Activated CD4-positive, alpha-beta T cell treated with anti-CD3 and anti-CD28 coated beads, Interleukin-2, Interleukin-6, amounts not matched to agents 100 ng/mL and 50 ng/mL, durations not matched to agents 16 hours and 8 hours (primary cell): ENCODE measurements at places on chromosomes 13 and 19.
A peak's percentile ranks its signal among the peaks of the same experiment; 100 is the strongest.

DNA sequence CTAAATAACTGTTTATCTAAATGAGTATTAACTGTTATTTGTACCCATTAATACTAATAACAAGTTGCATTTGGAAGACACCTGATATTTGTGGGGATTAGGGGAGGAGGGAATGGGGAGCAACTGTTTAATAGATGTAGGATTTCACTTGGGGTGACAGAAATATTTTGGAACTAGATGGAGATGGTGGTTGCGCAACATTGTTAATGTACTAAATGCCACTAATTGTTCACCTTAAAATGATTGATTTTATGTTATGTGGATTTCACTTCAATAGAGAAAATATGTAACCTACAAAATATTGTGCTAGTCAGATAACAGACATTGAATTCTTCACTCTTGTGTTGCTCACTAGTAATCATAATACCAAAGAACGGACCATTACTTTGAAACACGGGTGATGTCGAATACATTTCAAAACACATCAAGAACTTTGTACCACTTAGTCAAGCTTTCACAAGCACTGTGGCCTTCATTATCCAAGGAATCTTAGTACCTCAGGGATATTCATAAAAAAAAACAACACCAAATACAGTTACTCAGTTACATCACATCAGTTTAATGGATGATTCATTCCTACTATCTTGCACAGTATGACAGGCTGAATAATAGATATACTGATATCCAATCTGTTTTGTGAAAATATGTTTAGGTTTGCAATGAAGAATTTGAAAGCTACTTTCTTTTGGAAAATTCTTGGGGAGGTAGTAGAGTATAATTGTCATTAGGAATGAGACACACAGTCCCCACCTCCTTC lies 721.8 kb downstream of the PCDH9 start:
- DNase-seq = no peak

GRCh38 chr19:33612928-33613619 lies 8.7 kb upstream of the CHST8 start:
- no peak for DNase-seq

- DNase-seq = no peak
Observed at GRCh38 chr19:47363758-47364531, 14.8 kb downstream of the DHX34 start.

DNA sequence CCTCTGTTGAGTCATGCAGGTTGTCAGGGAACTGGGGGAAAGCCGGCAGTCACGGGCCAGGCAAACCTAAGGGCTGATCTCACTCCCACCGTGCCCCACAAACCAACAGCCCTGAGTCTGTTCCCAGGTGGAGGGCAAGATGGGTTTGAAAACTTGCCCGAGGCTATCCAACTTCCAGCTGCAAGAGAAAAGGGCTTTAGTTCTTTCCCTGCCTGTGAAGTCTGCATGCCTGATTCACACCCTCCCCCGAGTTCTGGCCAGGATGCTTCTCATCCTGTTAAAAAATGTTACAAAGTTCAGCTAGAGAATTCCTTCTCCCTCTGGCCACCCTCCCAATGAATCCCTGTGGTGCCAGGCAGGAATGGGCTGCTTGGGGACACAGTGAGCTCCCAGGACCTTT lies 33.1 kb downstream of the MYO16 start:
- DNase-seq = no peak

GRCh38 chr19:19372656-19373416 lies 32.6 kb upstream of the GATAD2A start:
- DNase-seq = peak; percentile 68

- peak; percentile 72 for DNase-seq
Observed at GRCh38 chr13:101626925-101627555, 174.6 kb downstream of the ITGBL1 start.

DNA sequence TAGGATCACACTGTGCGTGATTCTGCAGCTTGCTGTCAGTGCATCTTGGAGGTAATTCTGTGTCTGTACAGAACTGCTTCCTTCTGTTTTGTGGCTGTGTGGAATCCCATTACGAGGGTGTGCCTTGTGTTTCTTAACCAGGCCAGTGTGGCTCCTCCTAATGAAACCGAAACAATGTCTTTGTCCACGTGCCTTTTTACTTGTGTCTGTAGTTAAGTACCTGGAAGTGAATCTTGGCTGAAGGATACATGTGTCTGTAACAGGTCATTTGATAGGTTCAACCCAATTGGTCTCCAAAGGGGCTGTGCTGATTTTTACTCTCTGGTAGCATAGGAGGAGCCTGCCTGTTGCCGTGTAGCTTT lies 13.1 kb downstream of the NOP53 start:
- no peak for DNase-seq

GRCh38 chr13:83386609-83387008 lies 495.7 kb downstream of the SLITRK1 start:
- no peak for DNase-seq

GRCh38 chr19:2036424-2036823 lies 14.6 kb downstream of the MKNK2 start:
- DNase-seq = no peak

DNA sequence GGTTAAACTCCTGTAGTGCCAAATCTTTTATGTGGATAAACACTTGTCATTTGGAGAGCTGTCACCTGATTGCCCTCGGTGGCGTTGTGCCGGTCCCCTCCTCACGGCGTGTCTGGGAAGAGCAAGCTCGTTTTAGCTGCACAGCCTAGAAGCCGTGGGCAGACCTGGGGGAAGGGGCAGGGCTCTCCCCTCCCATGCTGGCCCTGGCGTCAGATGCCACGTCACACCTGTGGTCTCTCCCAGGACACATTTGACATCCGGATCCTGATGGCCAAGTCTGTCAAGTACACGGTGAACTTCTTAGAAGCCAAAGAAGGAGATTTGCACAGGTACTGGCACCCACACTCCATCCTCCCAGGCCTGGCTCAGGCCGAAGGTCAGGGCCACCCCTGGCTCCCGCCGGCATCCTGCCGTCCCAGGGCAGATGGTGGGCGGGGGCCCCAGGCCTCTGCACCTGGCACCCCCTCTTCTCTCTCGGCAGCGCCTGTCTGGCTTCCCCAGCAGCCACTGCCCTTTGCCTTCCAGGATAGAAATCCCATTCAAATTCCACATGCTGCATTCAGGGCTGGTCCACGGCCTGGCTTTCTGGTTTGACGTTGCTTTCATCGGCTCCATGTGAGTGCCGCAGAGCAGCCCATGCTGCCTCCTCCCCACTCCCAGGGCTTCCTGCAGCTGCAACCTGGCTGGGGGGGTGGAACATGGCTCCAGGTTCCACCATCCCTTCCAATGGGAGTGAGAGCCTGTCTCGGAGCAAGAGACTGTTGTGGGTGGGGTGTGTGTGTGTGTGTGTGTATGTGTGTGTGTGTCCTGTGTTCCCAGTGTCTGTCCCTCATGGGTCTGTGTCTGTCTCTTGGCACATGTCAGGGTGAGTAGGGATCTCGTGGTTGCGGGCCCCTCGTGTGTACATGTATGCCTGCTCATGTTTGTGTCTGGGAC lies 8.8 kb downstream of the YIPF2 start:
- DNase-seq = no peak

GRCh38 chr19:34991542-34992333 lies 8.4 kb upstream of the GRAMD1A start:
- no peak for DNase-seq

- DNase-seq = peak; percentile 53
Observed at GRCh38 chr13:102555914-102556553, 40.8 kb upstream of the TPP2 start.

DNA sequence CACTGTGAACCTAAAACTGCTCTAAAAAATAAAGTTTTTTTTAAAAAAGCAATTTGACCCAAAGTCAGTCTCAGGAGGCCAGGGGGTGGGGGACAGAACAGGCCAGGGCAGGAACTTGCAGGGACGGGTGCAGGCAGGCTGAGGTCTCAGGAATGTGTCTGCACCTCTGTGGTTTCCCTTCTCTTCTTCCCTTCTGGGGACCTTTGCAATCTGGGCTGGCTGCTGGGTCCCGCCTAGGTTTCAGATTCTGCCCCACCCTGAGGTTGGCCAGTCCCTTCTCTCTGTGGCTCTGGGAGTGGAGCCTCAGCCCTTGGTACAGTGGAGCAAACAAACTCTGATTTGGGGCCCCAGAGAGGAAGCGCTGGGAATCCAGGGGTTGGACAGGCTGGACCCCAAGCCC lies 5.3 kb upstream of the F2RL3 start:
- no peak for DNase-seq

GRCh38 chr13:98273824-98274742 lies 97.0 kb upstream of the RNF113B start:
- no peak for DNase-seq

DNA sequence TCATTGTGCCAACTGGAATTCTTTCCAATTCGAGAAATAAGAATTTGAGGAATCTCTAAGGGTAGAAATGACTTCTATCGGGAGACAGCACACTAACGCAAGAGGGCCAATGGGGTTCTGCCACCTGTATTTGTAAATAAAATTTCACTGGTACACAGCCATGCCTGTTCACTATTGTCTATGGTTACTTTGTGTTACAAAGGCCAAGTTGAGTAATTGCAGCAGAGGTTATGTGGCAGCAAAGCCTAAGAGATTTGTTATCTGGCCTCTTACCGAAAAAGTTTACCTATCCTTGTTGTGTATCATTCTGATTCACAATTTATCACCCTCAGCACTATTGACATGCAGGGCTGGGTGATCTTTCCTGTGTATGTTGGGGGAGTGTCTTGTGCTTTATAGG lies 278.0 kb downstream of the KLF5 start:
- no peak for DNase-seq

DNA sequence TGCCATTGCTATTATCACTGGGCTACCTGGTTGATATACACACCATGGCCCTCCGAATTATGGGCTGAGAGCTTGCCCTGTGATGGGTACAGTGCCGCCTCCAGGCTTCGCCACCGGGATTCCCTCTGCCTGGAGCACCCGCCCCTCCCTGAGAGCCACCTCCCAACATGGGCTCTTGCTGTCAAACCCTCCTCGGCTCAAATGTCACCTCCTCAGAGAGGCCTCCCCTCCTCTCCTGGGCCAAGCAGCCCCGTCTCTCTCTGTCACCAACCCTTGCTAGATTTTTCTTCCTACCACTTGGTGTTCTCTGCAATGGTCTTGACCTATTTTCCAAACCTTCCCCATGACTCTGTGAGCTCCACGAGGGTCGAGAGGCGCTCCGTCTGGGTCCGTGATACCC lies 12.2 kb upstream of the TLE2 start:
- DNase-seq = no peak

- no peak for DNase-seq
Observed at GRCh38 chr19:2027361-2027760, 11.8 kb upstream of the BTBD2 start.

DNA sequence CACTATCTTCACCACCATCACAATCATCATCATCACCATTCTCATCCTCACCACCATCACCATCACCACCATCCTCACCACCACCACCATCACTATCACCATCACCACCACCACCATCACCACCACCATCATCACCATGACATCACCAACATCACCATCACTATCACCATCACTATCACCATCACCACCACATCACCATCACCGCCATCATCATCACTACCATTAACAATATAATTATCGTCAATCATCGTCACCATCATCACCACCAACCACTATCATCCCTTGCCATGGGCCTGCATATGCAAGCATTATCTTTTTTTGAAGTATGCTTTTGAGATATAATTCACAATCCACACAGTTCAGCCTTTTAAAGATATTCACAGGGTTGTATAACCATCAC lies 7.6 kb upstream of the PPP6R1 start:
- no peak for DNase-seq

DNA sequence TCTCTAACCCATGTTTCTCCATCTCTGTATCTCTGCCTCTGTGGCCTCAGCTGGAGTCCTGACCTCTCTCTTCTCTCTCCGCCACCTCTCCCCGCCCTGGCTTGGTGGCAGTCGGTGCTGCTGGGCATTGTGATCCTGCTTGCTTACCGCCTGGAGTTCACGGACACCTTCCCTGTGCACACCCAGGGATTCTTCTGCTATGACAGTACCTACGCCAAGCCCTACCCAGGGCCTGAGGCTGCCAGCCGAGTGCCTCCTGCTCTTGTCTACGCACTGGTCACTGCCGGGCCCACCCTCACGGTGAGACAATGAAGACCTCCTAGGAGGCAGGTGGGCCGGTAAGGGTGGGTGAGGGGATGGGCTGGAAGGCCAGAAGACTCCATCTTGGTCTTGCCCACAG lies 4.2 kb downstream of the PLPPR2 start:
- no peak for DNase-seq

DNA sequence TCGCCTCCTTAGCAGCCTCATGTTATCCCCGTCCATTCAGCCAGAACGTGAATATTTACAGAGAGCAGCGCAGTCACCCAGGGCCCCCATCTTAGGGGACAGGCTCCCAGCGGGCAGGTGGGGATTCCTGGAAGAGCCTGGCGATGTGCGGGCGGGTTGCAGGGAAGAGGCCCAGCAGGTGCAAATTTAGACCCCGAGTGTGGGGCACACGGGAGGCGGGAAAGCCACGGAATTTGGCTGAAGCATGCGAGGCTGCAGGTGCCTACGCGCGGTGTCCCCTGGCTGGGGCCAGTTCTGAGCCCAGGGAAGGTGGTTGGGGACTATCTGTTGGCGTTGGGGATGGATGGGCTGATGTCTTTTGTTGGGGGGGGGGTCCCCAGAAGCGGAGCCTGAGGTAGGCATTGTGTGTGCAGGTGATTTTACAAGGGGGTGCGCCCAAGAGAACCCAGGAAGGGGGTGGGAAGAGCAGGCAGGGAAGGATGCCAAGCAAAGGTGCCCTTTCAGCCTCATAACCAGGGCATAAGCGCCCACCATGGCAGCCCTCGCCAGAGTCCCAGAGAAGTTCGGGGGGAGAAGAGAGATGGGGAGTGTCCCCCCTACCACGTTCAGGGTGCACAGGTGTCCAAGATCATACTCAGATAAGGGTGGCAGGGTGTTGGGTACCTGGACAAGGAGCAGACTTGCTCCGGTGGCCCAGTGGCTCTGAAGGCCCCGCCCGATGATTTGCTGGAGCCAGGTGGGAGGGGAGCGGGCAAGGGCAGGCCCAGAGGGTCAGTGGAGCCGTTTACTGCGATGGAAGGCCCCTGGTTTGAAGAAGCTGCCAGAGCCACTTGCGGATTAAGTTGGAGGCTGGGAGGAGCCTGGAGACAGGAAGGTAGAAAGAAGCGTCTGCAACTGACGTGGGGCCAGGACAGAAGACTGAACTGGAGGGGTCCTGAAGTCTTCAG lies 1.2 kb downstream of the TPGS1 start:
- no peak for DNase-seq

DNA sequence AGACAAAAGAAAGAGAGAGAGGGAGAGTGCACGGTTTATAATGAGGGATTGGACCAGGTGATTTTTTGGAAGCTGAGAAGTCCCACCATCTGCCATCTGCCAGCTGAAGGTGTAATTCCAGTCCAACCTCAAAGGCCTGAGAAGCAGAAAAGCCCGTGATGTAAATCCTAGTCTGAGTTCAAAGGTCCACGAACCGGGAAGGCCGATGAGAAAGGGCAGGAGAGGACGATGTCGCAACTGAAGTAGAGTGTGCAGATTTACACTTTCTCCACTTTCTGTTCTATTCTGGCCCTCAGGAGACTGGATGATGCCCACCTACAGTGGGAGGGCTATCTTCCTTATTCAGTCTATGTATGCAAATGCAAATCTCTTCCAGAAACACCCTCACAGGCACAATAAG lies 500.0 kb downstream of the DIAPH3 start:
- no peak for DNase-seq

DNA sequence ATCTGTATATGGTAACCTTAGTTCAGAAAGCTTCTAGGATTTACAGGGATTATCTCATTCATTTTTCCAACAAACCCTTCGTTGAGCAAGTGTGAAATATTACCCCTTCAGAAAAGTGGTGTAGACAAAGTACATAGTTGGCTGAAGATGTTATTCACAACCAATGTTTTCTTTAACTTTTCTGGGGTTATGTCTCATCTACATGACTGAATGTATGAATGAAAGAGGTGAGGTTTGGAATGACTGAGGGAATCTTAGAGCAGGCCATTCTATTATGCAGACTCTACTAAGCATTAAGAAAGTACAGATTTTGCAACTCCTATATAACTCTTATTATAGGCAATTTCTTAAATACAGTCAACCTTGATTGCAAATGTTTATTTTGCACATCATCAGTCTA lies 167.2 kb downstream of the NDFIP2 start:
- DNase-seq = no peak
